ENCODE measurements at places on chromosomes 7 and 10.

DNA sequence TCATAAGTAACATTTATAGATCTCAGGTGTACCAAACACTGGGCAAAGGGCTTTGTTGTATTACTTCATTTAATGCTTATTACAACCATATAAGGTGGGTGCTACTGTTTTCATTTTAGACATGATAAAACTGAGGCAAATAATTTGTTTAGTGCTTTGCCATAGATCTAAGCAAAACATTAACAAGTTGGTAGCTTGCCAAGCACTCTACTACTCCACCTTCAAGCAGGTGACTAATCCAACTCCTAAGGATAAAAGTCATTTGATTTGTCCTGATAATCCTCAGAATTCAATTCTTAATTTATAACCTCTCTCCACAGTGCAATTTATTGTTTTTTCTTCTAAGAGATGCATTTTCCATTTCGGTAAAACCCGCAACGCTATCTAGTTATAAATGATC is 646.4 kb downstream of the GRM8 start:
- no peak for DNase-seq

DNA sequence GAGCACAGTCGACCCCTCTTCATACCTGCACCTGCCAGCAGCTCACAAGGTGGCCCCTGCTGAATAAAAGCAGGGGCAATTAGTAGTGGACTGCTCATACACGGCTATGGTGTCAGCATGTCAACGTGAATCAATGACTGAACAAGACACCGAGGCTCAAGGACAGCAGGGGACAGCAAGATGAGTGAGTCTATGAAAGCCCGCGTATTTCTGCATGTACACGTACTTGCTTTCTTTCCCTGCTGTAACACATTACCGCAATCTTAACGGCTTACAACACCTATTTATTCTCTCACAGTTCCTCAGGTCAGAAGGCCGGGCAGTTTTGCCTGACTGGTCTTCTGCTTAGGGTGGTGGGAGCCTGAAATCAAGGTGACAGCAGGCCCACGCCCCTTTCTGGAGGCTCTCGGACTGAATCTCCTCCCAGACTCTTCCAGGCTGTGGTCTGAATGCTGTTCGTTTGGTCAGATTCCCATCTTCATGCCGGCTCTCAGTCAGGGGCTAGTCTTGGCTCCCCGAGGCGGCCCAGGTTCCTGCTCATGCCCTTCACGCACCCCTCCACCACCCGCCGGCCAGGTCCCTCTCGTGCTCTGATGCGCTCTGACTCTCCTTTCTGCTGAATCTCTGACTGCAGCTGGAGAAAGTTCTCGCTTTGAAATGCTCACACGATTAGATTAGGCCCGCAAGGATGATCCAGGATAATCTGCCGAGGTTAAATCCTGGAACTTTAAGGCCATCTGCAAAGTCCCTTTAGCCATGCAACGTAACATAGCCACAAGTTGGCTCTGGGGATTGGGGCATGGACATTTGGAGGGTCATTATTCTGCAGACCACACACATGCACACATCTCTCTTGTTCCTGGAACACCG is 7.8 kb upstream of the PPP2R2D start:
- no peak for DNase-seq

DNA sequence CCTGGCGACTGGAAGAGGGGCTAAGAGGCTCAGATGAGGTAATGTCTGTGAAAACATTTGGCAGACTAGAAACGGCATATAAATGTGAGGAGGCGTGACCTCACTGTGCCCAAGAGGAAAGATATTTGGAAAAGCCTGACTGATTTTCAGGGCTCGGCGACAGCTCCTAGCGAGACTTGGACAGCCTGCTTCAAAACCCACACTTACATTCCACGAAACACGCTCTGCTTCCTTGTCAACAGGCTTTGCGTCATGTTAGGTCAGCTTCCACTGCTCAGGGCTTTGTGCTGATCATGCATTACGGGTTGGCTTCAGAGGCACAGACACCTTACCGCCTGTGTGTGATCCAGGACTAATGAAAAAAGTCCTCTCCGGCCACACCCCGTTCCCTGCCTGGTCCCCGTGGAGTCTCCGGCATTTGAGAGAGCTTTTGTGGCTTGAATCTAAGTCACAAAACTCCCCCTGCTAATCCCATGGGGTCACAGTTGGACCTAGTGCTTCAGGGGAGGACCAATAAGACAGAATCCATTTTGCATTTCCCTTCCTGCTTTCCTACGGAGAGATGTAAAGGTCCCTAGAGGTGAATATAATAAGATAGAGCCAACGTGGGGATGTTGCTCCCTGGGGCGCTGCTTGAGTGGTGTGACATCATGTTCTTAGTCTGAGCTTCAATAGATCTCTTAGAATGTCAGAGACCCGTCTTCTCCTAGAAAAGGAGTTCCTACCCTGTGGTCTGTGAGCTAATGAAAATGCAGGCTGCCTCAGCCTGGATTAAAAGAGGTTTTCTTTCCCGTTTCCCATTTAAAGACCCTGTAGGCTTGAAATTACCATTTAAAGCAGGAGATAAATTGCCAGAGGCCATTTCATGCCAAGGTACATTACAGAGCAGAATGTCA is 25.5 kb downstream of the FGFBP3 start:
- no peak for DNase-seq

- DNase-seq = no peak
Observed at GRCh38 chr10:60029475-60029874, 123.1 kb upstream of the CCDC6 start.

GRCh38 chr10:87760195-87760905 is 57.7 kb downstream of the ATAD1 start:
- no peak for DNase-seq

- no peak for DNase-seq
Observed at GRCh38 chr10:110151971-110152370, 55.4 kb upstream of the MXI1 start.

GRCh38 chr10:34797155-34797554 is 17.9 kb downstream of the PARD3 start:
- no peak for DNase-seq

DNA sequence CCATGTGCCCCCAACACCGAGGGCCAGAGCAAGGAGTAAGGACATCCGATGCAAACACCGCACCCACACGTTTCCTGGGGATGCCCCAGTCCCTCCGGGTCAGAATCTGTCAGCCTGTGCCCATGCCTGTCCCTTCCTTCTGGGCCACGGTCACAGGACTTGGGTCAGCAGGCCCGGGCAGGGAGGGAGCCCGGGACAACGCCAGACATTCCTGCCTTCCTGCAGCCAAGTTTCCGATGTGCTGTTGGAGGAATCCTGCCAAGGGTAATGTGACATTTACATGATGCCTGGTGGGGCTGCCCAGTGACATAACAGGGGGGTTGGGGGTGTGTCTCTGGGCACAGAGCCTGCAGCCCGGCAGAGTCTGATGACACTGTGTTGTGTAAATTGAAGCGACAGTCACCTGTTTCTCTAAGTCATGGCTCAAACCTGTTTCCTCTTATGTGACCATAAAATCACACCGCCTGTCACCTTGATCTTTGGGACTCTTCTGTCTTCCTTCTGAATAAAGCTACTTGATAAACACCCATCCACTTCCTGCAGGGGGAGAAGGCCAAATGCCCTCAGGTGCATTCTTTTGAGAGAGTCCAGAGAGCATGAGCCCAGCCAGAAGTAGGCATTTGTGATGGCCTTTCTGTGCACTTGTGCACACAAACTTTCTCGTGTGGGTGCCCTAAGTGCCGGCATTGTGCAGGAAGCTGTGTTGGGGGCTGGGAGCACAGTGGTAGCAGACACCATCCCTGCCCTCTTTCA is 175.3 kb upstream of the RHEB start:
- no peak for DNase-seq

DNA sequence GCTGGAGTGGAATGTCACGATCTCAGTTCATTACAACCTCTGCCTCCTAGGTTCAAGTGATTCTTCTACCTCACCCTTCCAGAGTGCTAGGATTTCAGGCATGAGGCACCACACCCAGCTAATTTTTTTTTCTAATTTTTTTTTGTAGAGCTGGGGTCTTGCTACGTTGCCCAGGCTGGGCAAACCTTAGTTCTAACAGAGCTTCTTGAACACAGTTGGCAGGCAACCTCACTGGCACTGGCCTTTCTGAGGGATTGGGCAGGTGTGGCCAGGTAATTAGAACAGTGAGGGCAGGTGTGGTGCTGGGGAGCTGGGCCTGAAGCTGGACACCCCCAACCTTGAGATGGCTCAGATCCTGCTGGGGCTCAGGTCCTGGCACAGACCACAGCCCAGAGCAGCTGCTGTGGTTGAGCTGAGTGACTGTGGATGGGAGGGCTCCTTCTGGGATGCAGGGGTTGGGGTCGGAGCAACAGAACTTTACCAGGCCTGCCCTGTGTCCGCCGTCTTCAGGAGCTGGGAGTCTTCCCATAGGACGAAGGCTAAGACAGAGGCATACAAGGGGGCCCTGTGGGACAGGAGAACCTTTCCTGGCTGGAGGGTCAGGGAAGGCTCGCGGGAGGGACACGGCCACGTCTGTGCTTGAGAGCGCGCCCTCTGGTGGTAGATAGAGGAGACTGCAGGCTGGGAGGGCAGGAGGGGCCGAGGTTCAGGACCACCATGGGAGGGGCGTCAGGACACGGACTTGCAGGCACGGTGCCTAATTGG is 48.2 kb downstream of the COL26A1 start:
- DNase-seq = peak; percentile 22

GRCh38 chr7:134920026-134920753 is 66.1 kb upstream of the AGBL3 start:
- DNase-seq = no peak

DNA sequence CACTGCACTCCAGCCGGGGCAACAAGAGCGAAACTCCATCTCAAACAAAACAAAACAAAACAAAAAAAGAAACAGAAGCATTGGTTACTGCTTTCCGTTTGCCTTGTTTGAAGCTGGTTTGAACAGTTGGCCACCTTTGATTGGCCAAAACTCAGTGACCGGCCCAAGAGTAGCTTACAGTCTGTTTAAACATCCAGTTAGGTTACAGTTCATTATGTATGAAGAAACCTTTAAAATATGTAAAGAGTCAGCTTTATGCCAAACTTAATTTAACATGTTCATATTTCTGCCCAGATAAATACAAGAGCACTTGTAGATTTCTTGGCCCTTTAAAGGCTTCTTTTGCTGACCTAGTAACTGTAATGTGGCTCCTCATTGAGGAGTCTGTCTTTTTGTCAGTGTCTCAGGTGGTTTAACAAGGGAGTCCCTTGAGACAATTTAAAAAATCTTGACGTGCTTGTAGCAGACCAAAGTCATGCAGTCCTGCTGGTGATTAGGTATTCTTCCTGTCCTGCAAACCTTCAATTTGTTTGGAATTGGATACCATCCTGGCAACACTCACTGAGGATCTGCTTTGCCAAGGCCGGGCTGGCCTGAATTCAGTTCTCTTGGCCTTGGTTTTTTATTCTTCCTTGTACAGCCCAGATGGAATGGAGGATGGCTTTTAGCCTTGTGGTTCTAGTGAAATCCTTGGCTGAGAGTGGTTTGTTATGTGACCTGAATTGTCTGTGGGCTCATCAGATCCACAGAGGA is 128.9 kb downstream of the PLXDC2 start:
- DNase-seq = no peak

- DNase-seq = no peak
Observed at GRCh38 chr10:14698111-14698828, 76.4 kb downstream of the FAM107B start.

DNA sequence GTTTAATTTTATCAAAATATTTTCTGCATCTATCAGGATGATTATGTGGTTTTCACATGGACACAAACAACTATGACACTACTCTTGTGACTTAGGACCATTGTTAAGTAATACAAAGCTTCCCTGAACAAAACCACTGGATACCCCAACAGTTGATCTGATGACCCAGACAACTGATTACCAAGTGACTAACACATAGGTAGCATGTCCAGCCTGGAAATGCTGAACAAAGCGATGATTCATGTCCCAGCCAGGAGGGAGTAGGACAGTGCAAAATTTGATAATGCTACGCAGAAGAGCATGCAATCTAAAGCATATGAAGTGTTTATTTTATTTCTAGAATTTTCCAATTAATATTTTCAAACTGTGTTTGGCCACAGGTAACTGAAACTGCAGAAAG is 8.9 kb upstream of the PNLIP start:
- no peak for DNase-seq

DNA sequence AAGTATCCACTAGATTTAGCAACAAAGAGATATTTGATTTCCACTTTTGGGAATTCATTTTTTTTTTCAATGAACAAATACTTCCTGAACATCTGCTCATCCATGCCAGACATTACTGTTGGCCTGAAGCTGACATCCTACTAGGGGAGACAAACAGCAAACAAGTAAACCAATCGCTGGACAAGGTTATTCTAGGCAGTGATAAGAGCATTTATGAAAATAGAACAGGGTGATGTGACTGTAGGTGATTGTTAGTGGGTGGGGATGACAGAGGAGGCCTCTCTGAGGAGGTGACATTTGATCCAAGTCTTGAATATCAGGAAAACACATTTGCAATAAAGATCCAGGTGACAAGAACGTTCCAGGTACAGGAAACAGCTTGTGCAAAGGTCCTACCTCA is 89.1 kb upstream of the FAM180A start:
- no peak for DNase-seq

GRCh38 chr7:51275532-51275931 is 41.1 kb downstream of the COBL start:
- DNase-seq = no peak

DNA sequence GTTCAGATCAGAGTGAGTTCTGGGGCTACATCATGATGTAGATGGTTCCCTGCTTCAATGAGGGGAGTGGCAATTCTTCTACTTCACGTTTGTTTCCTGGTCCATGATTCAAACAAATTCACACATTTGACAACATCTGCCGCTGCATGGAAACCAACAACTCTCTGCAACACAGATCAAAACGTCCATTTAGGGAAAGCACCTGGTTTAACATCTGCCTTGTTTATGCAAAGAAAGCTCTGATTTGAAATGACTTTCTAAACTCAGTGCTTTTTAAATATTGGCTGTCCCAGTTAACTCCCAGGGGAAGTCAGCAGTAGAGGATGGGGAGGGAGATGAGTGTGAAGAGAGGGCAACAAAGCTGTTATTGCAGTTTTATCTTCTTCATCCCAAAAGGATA is 93.8 kb downstream of the GAD2 start:
- DNase-seq = no peak

- DNase-seq = no peak
Observed at GRCh38 chr7:157660971-157661610, 324.3 kb downstream of the DNAJB6 start.

DNA sequence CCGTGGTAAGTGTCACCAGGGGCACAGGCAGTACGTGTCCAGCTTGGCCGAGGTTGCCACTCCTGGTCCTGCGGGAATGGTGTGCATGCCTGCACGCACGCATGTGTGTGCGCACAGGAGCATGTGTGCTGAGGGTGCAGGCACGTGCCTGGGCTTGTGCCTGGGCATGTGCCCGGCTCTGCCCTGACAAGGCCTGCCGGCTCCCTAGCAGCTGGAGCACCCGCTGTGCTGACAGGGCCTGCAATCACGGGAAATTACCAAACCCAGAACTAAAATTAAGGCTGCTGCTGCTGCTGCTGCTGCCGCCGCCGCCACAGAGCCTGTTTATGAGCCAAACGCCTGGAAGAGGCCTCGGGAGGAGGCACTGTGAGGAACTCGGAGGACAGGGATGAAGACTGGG is 28.7 kb downstream of the GHRHR start:
- no peak for DNase-seq

DNA sequence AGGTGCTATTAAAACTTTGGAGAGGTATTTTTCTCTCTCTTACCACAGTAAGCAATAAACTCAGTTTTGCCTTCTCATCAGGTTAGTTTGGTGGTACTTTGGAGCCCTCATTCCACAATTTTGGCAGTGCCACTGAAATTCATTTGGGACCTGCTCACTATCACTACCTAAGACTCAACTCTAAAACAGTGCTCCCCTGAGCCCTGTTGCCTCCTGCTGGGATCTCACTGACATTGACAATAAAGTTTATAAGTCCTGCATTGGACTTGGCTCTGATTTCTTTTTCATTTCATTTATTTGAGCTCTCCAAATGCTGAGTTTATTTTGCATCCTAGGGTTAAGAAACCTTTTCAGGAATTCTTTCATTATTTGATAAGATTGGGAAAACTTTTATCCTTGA is 130.8 kb upstream of the HPS1 start:
- no peak for DNase-seq

All from effector CD4-positive, alpha-beta T cell (primary cell).